ENCODE measurements at places on chromosomes 5 and 9.

DNA sequence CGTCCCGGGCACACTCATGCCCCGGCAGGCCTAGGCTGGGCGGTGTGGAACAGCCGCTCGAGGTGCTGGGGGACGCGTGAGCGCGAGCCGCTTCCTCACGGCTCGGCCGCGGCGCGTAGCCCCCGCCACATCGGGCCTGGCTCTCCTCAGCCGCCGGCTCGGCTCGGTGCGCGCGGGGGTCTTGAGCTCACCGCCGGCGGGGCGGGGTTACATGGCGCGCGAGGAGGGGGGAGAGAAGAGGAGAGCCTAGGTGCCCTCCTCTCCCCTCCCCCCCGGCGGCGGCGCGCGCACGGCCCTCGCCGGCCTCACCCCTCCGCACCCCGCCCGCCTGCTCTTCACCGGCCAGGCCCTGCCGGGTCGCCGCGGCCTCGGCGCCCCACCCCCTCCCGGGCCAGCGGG is 7.7 kb downstream of the RANBP6 start:
- DNase-seq: peak; percentile 67

- DNase-seq: peak; percentile 53
These were observed 83.9 kb downstream of the GOLPH3 start for GRCh38 chr5:32090026-32090754.

DNA sequence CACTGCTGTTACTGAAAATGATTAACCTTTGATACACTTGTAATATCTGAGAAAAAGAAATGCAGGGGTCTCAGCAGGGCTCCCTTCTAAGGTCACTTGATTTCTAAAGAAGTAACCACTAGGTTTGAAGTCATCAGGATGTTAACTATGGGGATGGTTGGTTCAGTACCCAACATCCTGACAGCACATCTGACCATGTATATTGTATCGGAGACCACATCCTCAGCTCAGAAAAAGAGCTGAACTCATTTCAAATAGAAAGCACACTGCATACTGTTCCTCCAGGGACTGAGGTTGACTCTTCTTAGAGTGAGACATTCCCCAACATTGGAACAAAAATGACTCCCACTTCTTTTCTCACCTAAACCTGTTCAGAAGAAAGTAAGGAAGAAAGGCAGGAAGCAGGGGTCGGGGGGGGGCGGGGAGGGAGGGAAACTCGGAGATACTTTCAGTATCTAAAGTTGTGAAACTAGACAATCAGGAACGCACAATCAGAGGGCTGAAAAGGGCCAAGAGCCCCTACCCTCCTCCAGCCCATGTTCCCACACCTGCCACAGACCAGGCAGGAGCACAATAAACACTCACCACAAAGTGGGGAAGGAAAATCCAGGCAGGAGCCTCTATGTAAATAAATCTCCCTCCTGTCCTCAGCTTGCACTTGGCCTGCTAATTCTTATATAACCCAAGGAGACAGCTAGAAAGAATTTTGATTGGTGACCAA is 730 bp upstream of the GZMA start:
- no peak for DNase-seq

DNA sequence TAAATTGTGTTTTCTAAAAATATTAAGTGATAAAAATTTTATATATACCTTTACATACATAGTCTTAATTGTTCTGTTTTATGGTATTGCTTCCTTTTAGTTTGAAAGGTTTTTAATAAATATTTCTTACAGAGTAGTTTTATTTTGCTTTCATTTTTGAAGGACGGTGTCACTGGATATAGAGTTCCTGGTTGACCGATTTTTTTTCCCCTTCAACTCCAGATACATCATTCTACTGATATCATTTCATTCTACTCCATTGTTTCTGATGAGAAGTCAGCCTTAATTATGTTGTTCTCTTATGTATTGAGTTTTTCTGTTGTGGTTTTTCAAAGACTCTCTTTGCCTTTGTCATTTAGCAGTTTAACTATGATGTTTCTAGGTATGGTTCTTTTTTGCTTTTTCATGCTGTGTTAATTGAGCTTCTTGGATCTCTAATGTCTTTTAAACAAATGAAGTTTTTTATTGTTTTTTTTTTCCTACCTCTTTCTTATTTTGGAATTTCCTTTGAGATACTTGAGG is 30.4 kb downstream of the MTREX start:
- DNase-seq: no peak

DNA sequence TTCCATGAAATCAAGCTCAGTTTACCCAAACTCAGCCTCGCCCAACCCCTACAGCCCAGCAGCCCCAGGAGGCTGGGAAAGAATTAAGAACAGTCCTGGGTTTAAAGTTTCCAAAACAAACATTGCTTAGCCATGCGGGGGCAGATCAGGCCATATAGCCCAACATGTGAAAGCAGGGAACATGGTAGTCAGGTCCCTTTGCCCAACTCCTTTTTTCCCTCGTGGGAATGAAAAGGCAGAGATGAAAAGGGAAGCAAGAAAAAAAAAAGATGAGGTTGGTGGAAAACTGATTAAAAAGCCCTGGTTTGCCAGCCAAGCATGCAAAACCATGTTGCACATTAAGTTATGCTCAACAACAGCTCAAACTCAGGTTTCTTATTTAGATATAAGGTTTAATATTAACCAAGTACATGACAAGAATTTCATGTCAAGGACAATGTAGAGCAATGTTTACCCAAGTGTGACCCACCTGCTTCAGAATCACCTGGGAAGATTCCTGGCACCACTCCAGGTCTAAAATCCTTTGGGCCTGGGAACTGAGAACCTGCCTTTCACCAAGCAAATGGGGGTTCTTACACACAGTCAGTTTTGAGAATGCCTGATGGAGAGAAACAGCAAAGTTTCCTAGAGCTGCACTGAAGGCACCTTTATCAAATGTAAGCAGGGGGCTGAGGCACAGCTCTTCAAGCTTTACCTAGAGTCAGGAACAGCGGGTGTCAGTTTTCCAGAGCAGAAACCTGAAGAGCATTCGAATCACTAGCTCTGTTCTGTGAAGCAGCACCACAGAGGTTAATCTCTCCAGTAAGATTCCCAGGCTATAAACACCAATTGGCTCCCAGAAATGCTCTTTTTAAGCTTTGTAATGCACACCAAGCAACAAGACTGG is 1.7 kb downstream of the FREM1 start:
- DNase-seq: no peak

- DNase-seq: no peak
These were observed 2.8 kb downstream of the LARS1 start for GRCh38 chr5:146179696-146180095.

DNA sequence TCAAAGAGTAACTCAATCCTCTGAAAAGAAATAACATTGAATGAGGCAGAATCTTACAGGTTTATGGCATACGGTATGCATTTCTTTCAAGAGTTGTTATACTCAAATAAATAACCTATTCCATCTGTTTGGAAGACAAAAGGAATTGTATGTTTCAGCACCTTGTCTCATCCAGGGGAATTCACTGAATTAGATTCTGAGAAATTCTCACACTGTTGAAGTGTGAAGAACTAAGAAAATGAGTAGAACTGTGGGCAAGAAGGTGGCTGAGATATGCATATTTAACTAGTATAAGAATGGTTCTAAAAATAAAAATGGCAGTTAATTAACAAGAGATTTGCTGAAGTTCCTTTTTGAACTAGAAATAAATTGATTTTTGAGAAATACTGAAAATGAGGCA is 279.3 kb upstream of the DAP start:
- no peak for DNase-seq

- no peak for DNase-seq
These were observed 468.6 kb downstream of the GADD45G start for GRCh38 chr9:90073186-90073945.

- DNase-seq: no peak
These were observed 5.3 kb upstream of the BICD2 start for GRCh38 chr9:92769990-92770359.

DNA sequence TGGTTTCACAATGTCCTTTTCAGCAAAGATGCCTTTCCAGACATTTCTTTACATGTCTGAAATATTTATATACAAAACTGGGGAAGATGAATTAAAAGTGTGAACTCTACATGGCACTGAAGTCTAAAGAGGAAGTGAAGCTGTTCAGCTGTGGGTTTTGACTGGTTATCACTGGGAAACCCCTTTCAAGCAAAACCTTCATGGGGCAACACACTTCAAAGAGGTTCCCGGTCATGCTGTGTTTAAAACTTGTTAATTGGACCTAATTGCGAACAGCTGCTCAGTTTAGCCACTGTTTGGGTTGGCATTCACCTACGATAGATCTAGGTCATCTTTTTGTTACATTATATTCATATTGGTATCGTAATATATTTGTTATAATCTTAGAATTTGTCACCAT is 20.0 kb upstream of the GDNF start:
- DNase-seq: no peak

- no peak for DNase-seq
These were observed 53.0 kb upstream of the RFX3 start for GRCh38 chr9:3578786-3579185.

DNA sequence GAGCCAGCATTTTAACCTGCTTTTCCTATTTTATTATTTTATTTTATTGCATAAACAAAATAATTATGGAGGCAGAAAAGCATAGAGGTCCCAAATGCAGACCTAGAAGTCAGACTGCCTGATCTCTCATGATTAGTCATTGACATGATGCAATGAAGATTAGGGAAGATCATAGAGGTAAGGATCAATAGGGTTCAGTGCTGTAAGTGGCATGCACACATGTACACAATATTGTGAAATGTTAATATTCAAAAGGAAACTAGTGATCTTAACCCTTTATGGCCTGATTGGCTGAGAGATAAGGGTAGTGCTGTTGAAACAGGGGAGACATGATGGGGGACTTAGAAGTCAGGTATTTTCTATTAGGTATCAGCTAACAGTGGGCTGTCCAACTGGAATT is 1.1 kb upstream of the FRRS1L start:
- no peak for DNase-seq

GRCh38 chr9:567128-567746 is 274.3 kb upstream of the DMRT1 start:
- no peak for DNase-seq

DNA sequence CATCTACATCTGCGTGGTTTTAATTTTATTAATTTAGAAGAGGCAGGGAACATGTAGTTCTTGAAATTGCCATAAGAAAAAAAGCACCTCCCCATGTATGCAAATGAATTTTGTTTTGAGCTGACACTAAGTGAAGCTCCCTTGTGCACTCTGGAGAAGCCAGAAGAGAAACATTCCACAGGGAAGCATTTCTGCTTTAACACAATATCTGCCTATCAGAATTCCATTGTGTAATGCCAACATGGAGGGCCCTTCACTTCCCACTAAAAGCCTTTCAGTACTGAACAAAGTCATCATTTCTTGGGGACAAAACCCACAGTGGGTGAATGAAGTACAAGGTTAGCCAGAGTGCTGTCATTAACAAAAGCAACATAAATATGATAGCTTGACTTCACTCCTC is 59.7 kb downstream of the PRELID2 start:
- DNase-seq: no peak

GRCh38 chr9:120353506-120353905 is 226.5 kb downstream of the CDK5RAP2 start:
- peak; percentile 46 for DNase-seq

Data from right atrium auricular region (tissue), 2 donors.